ENCODE measurements at places on chromosomes 7 and 10.

DNA sequence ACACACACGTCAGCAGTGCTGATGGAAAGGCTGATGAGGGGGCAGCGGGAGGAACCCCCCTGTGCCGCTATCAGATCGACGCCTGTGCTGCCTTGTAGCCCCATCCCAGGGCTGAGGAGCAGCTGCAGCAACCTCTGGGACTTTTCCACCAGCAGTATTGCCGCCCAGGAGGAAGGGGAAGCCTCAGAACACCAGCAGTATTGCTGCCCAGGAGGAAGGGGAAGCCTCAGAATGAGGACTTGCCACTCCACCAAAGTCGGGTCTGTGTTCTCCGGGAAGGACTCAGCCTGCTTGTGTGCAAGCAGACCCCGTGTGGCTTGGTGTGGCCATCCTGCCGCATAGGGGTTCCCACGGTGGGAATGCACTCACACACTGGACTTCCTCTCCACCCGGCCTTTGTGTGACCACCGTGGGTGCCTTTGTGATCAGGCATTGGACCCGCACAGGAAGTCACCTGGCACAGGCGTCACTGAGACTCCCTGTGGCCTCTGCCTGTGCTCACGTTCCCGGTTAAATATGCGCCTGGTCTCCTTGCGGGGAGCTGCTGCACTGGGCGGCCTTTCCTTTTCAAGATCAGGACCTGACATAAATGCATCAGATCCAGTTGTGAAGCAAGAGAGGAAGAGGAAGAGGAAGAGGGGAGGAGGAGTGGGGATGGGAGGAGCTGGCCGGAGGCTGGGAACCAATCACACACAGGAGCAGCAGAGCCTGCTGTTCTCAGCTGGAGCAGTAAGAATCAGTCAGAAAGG is 248.5 kb downstream of the DNAJB6 start:
- DNase-seq = peak; percentile 16

- DNase-seq = no peak
Observed at GRCh38 chr7:132643302-132643701, 67.0 kb upstream of the PLXNA4 start.

- DNase-seq = no peak
Observed at GRCh38 chr10:33822774-33823173, 488.3 kb upstream of the NRP1 start.

DNA sequence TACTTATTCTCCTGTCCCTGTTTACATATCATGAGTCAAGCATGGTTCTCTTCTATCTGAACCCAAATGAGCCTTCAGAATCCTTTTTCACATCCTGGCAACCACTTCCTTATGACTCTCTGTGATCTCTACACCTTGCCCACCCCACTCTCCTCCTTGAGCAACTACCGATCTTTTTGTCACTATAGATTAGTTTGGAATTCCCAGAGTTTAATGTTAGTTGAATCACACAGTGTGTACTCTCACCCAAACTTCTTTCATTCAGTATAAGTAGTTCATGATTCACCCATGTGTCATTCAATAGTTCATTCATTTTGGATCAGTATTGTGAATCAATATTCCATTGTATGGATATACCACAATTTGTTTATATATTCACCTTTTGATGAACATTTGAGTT is 55.3 kb downstream of the TFAM start:
- DNase-seq = no peak

DNA sequence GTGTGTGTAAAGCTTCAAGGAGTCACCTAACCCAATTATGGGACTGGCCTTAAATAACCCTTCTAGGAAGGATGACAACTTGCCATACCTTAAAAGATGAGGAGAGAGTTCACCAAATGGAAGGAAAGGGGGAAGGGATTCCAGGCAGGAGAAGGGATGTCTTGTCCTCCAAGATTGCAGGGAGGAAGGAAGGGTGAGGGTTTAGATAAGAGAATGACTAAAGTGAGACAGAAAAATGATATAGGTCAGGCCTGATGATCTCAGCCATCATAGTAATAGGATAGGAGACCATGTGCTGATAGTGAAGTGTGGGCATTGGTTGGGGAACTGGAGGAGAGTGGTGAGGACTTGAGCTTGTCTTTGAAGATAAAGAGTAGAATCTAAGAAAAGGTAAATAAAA is 7.7 kb upstream of the TMEM26 start:
- no peak for DNase-seq

- DNase-seq = no peak
Observed at GRCh38 chr7:27737616-27738015, 2.3 kb upstream of the TAX1BP1 start.

- no peak for DNase-seq
Observed at GRCh38 chr7:151793991-151794507, 82.9 kb downstream of the PRKAG2 start.

GRCh38 chr7:139726485-139726869 is 51.3 kb downstream of the HIPK2 start:
- no peak for DNase-seq

DNA sequence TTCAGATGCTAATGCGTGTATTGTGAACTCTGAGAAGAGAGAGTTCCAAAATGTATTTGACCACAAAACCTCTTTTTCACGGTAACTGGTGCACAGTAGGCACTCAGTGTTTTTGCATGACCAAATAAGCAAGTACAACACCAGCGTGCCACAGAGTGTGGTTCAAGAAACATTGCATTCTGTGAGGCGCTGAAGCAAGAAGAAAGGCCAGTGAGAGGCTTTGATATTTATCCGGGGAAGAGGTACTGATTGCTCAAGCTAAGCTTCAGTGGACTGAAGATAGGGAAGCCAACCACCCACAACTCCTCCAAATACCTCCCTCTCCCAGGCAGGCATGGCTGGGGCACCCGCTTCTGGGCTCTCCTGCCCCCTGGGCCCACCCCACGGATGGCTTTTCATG is 611.2 kb downstream of the SDK1 start:
- DNase-seq = no peak

- no peak for DNase-seq
Observed at GRCh38 chr10:78288663-78289062, 255.0 kb downstream of the RPS24 start.

- no peak for DNase-seq
Observed at GRCh38 chr10:8013006-8013405, 41.5 kb upstream of the GATA3 start.

- DNase-seq = no peak
Observed at GRCh38 chr7:93968911-93969620, 35.1 kb downstream of the BET1 start.

DNA sequence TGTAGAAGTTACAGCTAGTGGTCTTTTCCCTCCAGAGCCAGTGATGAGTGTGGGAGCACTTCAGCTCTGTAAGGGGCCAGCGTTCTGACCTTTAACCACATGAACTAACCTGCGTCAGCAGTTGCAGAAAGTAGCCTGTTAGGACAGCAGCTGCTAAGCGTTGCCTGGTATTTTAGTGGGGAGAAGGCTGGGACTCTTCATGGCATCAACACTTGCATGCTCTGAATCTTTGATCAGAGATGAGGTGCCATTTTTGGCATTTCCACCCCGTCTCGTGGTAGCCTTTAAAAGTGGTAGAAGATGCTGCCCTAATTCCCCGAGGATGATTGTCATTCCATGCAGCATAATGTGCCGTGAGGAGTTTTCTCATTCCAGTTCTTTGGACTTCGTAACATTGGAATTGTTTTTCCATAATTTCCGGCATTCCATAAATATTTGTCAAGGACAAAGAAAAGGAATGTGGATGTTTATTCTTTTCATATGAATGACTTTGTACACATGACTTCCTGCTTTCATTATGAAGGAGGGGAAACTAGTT is 92.2 kb downstream of the AVL9 start:
- DNase-seq = no peak

- peak; percentile 25 for DNase-seq
Observed at GRCh38 chr10:117320050-117320665, 55.1 kb downstream of the PDZD8 start.

- DNase-seq = no peak
Observed at GRCh38 chr10:92242380-92242779, 48.5 kb downstream of the CPEB3 start.

All from thymus (tissue), 14 donors.